OCI-M1 (cell line): ENCODE measurements at places on chromosomes 11 and 22.

DNA sequence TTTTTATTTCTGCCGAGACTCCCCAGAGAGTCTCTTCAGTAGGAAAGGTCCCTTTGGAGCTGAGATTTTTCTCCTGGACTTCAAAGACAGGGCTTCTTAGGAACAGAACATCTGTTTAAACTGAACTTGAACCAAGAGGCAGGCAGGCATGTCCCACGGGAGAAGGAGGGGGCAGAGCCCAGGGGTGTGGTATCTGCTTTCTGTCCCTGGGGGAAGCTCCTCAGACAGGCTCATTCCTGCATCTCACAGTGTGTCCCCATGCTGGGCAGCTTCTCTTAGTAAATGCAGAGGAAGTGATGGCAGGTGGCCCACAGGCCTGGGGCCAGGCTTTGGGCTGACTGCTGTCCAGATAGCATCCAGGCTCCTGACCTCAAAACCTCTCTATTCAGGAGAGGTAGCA, 47.3 kb downstream of the TSPAN18 start:
- DNase-seq: no peak

DNA sequence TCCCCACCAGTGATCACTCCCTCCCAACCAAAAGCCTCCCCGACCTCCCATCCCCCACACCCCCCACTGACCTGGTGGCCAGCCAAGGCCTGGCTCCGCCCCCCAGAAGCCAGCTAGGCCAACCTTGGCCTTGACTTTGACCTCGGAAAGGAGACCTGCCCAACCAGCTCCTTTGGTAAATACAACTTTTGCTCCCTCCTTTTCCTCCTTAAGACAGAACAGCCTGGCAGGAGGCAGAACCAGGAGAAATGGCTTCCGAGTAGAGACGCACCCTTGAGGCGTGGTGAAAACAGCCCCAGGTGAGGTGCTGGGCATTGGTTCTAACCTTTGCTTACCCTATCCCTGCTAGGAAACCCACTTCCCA, 27.0 kb downstream of the PLEKHA7 start:
- DNase-seq: no peak

DNA sequence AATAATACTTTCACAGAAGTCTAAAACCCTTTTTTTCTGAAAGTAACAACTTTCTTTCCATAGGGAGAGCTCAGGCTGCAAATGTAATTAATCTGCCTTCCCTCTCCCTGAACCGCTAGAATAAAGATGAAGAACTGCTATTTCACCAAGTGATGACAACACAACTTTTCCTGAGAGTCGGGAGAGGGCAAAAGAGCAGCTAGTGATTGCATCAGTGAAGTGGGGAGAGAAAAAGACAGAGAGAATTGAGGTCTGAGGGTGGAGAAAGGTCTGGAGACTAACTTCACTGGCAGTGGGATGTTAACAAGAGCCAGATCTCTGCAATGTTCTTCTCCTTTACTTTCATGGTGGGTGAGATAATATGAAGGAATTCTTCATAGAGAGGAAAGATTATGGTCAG, 10.9 kb upstream of the MPEG1 start:
- no peak for DNase-seq

DNA sequence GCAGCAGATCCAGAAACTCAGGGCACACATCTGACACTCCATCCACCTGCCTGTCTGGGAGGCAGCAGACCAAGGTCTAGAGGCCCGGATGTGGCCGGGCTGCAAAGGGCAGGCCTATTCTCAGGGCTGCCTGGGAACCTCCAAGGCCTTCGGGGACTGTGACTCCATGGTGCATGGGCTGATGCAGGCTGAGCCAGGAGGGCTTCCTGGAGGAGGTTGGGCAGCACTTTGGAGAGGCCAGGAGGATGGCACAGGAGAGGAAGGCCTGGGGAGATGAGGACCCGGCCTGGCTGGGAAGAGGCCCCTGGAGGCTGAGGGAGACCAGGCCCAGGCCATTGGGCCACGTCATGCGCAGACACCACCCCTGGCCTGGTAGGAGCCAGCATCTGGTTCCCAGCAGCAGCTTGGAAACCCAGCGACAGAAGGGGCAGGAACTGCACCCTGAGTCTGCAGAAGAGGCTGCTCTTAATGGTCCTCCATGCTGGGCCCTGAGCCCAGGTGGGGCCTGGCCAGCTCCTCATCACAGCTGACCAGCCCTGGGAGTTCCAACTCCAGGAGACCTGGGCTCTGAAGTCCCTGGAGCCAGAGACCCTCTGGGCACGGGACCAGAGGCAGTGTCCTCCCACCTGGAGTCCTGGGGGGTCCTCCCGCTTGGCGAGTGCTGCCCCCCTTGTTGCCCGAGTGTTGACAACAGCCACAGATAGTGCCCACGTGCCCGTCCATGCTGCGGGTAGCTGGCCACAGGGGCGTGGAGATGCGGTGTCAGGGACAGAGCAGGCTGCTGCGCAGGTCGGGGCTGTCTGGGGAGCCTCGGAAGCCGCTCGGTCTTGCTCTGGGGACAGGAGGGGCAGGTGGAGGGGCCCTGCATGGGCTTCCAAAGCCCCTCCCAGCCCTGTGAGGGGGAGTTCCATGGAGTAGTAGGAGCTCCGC, 5.5 kb downstream of the PHLDA2 start:
- DNase-seq: no peak

DNA sequence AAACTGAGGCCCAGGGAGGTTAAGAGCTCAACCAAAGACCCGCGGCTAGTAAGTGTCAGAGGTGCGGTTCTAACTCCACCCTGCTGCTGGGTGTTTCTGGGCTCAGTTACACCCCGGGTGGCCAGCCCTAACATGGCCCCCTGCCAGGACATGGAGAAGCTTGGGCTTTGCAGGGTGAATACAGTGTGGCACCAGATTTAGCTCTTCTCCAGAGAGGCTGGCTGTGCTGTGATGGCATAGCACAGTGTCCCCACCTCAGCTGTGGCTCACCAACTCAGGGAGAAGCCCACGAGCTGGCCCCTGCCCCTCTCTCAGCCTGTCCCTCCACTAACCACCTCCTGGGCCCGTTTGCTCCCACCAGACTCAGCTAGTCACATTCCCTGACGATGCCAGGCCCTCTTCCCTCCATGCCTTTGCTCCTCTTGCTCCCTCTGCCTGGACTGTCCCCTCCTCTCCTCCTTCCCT, 7.0 kb downstream of the UCP3 start:
- DNase-seq: no peak

- no peak for DNase-seq
These were observed 21.6 kb upstream of the RFPL2 start for GRCh38 chr22:32226326-32227104.

GRCh38 chr11:65307298-65308229, 7.1 kb upstream of the CDC42EP2 start:
- DNase-seq: no peak

- DNase-seq: no peak
These were observed 1125.4 kb downstream of the DLG2 start for GRCh38 chr11:84501750-84502149.

DNA sequence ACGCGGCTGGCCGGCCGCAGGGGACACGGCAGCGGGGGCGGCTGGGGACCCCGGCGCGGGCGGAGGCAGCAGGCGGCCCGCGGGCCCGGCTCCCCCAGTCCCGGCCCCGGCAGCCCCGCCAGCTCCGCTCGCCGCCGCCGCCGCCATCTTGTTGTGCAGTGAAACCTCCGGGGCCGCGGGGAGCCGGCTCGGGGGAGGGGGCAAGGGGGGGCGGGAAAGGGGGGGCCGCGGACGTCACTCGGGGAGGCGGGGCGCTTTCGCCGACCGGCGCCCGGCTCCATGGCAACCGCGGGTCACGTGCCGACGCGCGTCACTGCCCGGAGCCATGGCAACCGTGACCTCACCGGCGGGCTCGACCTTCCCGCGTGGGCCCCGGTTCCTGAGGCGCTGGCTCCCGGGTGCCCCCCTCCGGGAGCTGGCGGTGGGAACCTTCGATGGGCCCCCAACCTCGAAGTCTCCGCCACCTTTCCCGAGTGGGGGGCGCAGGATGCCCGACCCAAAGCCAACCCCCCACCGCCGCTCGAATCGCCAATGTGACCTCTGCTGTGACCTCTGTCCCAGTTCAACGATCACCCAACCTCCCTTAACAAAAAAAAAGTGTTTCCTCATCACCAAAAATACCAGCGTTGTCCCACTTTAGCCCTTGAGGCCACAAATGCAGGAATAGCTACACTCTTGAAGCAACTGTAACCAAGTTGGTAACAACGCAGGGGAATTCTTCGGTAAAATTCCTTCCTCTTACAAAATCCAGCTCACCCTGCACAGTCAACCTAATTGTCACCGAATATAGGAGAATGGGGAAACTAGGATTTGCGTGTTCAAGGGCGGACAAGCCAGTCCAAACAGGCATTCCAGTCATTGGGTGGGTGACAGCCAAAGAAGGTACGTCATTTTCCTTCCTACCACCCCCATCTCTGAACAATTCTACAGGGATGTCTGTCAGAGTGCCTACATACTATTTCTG, at the start of gene SIK3:
SIK3 (minus strand) TSS at position 160 of the 964 bp plus-strand sequence; CDS start at position 147, 13 bp downstream.
- peak; percentile 98 for DNase-seq

DNA sequence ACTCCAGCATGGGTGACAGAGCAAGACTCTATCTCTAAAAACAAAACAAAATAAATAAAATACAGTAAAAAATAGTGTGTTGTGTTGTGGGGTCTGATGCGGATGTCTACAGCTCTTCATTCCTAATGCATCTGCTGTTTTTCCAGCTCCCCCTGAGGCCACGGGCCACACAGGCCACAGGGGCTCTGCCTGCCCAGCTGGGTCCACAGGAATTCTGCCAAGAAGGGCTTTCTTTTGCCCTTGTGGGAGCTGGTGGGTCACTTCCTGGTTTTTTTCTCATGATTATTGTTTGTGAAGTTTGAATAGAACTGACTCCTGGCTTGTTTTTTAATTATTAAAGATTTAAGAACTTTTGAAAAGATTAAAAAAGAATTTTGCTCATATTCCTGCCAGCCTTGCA, 67.4 kb upstream of the CLDN5 start:
- no peak for DNase-seq

- DNase-seq: no peak
These were observed 14.0 kb downstream of the B3GAT1 start for GRCh38 chr11:134398079-134398444.

DNA sequence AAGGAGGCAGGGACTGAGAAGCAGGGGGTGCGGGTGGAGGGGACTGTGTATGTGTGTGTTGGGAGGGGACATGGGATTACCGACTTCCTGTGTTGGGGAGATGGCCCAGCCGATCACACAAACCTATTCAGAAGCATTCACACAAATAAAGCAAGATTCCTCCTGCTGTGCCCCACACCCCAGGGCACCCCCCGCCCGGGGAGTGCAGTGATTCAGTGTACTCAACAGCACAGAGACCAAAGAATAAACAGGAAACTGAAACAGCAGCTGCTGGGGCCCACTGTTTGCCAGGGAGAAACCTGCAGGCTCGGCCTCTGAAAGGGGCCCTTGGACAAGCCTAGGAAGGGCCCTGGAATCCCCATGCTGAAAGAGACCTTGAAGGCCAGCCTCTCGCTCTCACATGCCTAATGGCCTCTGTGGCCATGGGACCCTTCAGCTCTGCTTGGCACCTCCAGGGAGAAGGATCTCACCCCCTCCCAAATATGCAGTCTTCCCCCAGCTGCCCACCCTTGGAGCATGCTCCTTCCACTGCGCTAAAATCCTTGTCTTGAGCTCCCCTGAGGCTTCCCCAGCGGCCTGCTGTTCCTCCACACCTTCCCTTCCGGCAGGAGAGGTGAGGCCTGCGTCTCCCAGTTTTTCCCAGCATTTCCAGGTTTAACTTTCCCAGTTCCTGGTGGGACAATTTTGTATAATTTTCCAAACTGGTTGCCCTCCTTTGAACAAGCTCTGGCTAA, 72.9 kb downstream of the CSNK2A3 start:
- no peak for DNase-seq

DNA sequence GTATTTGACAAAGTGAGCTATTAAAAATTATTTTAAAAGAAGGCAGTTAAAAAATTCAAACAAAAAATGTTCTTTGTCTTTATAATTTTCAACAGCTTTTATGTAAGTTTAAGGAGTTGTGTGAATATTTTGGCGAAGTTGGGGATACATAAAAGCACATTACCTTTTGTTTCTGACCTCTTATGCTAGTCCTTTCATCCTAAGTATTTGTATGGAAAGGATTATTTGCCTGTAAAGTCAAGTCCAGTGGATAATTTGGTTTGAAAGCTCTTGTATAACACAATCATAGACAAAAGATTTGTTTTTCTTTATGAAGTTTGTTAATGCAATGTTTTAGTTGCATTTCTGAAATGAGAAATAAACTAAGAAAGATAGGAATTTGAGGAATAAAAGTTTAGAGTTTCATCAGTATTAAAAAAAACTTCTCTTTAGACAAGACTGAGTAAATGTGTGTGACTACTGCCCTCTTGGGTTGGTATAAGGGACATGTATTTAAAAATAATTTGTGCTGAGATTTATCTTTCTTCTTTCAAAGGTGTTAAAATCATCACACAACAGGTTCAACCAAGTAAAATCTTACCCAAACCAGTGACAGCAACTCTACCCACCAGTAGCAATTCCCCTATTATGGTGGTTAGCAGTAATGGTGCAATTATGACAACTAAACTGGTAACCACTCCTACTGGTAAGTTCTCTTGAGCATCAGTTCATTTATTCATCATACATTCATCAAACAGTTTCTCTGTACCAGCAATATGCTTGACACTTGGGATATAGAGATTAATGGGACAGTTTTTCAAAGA, 68.2 kb downstream of the EMSY start:
- DNase-seq: peak; percentile 74

DNA sequence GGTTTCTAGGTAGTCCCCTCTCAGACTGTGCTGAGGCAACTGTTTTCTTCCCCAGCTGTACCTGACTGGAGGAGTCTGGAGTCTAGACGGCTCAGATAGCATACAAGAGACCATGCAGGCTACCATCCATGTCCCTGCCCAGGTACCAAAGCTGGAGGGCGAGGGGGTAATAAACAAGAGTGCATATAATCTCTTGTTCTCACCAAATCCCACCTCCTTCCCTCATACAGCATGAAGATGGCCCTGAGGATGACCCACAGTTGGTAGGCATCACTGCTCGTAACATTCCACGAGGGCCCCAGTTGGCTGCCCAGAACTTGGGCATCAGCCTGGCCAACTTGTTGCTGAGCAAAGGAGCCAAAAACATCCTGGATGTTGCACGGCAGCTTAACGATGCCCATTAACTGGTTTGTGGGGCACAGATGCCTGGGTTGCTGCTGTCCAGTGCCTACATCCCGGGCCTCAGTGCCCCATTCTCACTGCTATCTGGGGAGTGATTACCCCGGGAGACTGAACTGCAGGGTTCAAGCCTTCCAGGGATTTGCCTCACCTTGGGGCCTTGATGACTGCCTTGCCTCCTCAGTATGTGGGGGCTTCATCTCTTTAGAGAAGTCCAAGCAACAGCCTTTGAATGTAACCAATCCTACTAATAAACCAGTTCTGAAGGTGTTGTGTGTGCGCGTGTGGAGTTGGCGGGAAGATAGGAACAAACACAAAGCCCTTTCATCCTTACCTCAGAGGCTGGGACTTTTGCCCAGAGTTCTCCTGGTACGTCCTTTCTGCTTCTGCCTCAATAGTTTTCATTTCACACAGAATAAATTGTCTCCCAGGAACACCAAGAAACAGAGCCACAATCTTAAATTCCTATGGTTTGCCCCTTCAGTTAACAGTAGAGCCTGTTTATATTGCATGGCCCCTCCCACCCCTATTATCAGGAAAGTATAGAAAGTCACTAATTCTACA, 8.5 kb downstream of the HMBS start:
- DNase-seq: peak; percentile 60

GRCh38 chr11:429931-430456, 11.8 kb downstream of the ANO9 start:
- no peak for DNase-seq

GRCh38 chr11:130218501-130219070, 59.0 kb downstream of the ST14 start:
- DNase-seq: no peak

GRCh38 chr11:87290304-87290922, 252.7 kb downstream of the TMEM135 start:
- peak; percentile 98 for DNase-seq

GRCh38 chr22:29695129-29695926, 24.5 kb upstream of the CABP7 start:
- DNase-seq: no peak
